Lung microvascular endothelial cell (primary cell): ENCODE measurements at places on chromosomes 3 and 15. TPM values are rescaled to one million over a fixed set of nuclear protein-coding genes. Genes with fewer than 3 reads are reported as not detected.

Gene CAMKV
- total RNA-seq = under 0.01 TPM in 2 replicates

Gene TEX9
- total RNA-seq = under 0.01 and 0.44 TPM in 2 replicates

Gene GOLGA6B
- total RNA-seq = not detected in 2 replicates

Gene ISL2
- 0.40 and 0.65 TPM in 2 replicates for total RNA-seq

Gene IGSF11
- total RNA-seq = under 0.01 TPM in 2 replicates

Gene IQGAP1
- total RNA-seq = 128 and 141 TPM in 2 replicates

Gene ADAMTSL3
- 12.0 and 12.5 TPM in 2 replicates for total RNA-seq

Gene CPNE4
- not detected in 2 replicates for total RNA-seq

Gene GOLGA6L7
- not detected in 2 replicates for total RNA-seq

Gene DOCK3
- total RNA-seq = under 0.01 TPM in 1 of 2 replicates, not detected in the other

GRCh38 chr15:90799639-90800170 is 68.7 kb upstream of the FURIN start:
- DNase-seq = no peak

GRCh38 chr3:104596054-104596453 is 770.7 kb upstream of the ALCAM start:
- DNase-seq = no peak

DNA sequence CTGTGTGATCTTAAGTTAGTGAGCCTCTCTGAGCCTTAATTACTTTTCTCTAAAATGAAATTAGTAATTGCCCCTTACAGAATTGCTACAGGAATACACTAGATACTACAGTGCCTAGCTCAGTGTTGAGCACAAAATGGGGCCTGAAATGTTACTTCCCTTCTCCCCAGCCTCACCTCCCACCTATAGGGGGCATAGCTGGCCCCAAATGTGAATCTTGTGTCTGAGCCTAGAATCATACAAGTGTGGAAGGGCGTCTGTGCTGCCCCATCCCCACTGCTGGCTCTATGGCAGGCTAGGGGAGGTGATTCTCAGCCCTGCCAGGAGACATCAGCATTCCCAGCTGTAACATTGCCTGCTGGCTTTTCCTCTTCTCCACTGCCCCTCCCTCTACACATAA is 42.7 kb downstream of the IFT122 start:
- no peak for DNase-seq

GRCh38 chr3:56775445-56775837 is 26.3 kb downstream of the ARHGEF3 start:
- no peak for DNase-seq

GRCh38 chr15:68098465-68098864 is 44.4 kb downstream of the PIAS1 start:
- DNase-seq = no peak

- peak; percentile 69 for DNase-seq
These were observed 66.2 kb upstream of the CSTA start for GRCh38 chr3:122258757-122259371.

DNA sequence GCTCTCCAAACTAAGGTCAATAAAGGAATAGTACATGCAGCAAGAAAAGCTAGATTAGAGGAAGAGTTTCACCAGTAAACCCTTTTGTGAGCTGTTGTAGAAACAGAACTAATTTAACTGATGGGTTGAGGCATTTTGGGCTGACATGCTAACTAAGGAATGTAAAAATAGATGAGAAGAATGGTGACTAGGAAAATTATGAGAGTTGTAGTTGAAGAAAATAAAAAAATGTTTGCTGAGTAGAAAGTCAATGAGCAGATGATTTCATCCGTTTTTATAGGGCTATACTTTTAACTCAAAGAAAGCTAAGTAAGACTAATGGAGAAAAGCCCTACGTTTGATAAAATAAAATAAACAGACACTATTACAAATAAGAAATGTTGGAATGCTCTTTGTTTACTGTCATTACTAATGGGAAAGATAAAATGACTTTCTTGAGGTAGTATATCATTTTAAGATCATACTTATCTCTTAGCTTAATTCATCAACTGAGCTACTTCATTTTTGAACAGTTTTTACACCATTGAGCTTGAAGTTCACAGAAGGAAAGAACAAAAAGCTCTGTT is 209.4 kb upstream of the DPH6 start:
- DNase-seq = no peak

DNA sequence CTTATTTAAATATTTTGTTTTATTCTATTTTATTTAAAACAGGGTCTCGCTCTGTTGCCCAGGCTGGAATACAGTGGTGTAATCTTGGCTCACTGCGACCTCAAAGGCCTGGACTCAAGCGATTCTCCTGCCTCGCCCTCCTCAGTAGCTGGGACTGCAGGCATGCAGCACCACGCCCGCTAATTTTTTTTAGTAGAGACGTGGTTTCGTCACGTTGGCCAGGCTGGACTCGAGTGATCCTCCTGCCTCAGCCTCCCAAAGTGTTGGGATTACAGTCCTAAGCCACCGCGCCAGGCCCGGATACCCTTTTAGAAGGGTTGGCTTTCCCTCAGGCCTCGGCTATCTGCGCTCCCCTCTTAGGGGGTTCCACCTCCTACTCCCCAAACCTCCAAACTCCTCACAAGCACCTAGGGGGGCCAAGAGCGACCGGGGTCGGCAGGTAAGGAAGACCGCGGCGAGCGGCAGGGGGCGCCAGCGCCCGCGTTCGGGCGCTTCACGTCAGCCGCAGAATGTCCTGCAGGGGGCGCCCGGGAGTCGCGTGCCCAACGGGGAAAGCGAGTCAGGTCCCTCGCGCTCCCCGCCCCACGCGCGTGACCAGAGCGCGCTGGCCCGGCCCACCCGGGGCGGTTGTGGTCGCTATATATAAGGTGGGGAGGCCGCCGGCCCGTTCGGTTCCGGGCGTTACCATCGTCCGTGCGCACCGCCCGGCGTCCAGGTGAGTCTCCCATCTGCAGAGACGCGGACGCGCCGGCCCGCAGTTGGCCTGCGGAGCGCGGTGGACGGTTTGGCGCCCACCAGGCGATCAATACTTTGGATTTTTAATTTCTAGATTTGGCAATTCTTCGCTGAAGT is 51.8 kb upstream of the GATM start:
- peak; percentile 69 for DNase-seq

- no peak for DNase-seq
These were observed 49.1 kb downstream of the PXYLP1 start for GRCh38 chr3:141280690-141281089.

DNA sequence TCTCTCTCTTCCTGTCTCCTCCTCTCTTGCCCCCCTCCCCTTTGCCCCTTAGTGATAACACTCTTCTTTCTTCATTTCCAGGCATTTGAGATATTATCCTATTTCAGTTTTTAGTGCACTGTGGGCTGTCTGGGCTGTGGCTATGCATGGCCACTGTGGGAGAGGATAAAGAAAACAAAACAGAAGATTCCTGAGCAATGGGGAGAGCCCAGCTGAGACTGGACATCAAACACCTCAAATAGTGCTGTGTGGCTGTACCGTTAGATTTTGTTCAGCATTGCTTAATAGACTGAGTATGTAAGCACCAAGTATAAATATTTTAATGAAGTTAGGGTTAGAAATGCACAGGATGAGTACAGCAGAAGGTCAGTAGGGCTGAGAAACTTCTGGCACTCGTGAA is 7.9 kb upstream of the GBE1 start:
- no peak for DNase-seq

DNA sequence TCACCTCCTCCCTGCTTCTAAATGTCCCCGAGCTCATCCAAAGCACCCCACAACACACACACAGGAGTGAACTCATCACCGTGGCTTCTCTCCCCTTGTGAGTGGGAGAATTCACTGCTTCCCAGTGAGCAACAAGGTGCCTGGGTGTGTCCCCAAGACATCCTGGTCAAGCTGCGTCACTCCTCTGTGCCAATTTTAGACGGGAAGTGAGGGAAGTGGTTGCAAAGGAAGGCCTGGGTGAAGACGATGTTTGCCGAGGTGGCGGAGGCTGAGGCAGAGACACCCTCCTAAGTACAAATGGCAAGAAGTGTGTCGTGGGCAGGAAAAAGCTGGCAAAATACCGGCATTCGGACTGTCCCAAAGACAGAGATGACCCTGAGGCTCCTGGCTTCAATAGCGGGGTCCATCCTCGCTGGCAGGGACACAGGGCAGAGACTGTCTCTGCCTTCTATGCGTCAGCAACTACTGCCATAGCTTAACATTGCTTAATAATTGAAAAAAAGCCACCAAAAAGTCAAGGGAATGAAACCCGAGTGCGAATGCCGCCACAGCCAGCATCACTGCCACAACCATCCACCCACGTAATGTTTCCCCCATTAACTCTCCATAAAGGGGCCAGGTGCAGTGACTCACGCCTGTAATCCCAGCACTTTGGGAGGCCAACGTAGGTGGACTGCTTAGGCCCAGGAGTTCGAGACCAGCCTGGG is 72.8 kb downstream of the VGLL4 start:
- no peak for DNase-seq

GRCh38 chr3:10570196-10570946 is 65.0 kb upstream of the ATP2B2 start:
- peak; percentile 3 for DNase-seq

- no peak for DNase-seq
These were observed 4.0 kb upstream of the SPSB4 start for GRCh38 chr3:141047168-141047567.

- DNase-seq = no peak
These were observed 94.2 kb downstream of the THRB start for GRCh38 chr3:24400450-24400849.

- no peak for DNase-seq
These were observed 41.9 kb upstream of the PRR20G start for GRCh38 chr3:127329631-127330285.

- no peak for DNase-seq
These were observed 196.5 kb upstream of the ATP11B start for GRCh38 chr3:182596676-182597410.

DNA sequence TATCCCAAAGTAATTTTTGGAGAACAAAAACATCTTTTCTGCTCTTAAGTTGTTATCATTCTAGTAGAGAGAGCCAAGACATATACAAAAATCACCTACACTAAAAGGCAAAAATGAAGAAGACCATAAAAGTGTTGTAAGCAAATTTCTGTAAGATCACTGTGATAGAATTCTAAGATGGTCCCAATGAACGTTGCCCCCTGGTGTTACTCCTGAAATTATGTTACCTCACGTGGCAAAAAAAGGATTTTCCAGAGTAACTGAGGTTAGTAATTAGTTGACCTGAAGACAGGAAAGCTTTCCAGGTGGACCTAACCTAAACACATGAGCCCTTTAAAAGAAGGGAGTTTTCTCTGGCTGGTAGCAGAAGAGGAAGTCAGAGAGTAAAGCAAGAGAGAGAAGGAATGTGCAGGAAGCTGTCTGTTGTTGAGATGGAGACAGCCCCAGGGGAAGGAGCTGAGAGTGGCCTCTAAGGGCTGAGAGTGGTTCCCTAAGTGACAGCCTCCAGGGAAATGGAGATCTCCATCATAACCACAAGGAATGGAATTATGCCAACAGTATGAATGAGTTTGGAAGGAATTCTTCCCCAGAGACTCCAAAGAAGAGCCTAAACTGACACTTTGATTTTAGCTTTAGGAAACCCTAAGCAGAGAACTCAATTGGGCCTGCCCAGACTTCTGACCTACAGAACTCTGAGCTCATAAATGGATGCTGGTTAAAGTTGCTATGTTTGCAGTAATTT is 205.9 kb downstream of the CD47 start:
- no peak for DNase-seq
